Upper lobe of left lung (tissue), 6 donors: ENCODE measurements at places on chromosomes 4 and X. TPM values are rescaled to one million over a fixed set of nuclear protein-coding genes. Genes with fewer than 3 reads are reported as not detected.

Gene UGT2B10
- 0.17 TPM for total RNA-seq

Gene FAM184B
- total RNA-seq, result 1.0 TPM

Gene ADGRL3
- total RNA-seq, result 3.5 TPM

Gene MYOZ2
- not detected for total RNA-seq

Gene TMEM185A
- total RNA-seq, result 9.4 TPM

Gene CT45A5
- not detected for total RNA-seq

Gene NXF3
- total RNA-seq, result 2.6 TPM

Gene AMTN
- total RNA-seq, result not detected

Gene NUDT11
- total RNA-seq, result not detected

Gene ZFP42
- 0.40 TPM for total RNA-seq

Gene PSAPL1
- total RNA-seq, result not detected

Gene MSANTD1
- total RNA-seq, result 2.1 TPM

- peaks cover 81% of the 10 kb centered on the region for H3K36me3 ChIP-seq
- no peak overlapping the region for H3K27ac ChIP-seq
- H3K27me3 ChIP-seq, result no peaks in the 10 kb centered on the region
- no peak overlapping the region for H3K4me3 ChIP-seq
- DNase-seq, result no peak
Observed at GRCh38 chr4:17583941-17584340, 6.9 kb downstream of the LAP3 start.

GRCh38 chr4:95533254-95533653, 15.5 kb downstream of the UNC5C start:
- H3K4me1 ChIP-seq, result no peaks in the 10 kb centered on the region
- no peaks in the 10 kb centered on the region for H3K27me3 ChIP-seq
- no peak overlapping the region for H3K4me3 ChIP-seq

DNA sequence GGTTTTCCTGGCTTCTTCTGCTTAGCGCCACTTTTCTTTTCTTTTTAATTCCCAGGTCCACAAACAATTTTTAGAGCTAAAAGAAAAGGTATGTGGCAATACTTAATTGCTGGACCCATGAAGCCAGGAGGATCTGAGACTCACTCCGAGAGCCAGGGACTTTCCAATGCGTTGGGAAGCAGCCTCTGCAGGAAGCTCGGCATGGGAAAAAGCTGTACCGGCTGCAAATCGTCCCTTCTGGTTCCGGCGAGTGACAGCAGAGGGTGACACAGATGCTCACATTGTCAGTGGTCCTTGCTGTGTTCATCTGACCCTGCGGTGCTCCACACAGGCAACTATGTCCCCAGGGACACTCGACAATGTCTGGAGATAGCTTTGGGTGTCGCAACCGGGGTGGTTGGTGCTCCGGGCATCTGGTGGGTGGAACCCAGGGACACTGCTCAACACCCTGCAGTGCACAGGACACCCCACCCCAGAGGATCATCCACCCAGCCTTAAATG, 164.0 kb downstream of the PRKX start:
- no peaks in the 10 kb centered on the region for H3K27me3 ChIP-seq
- DNase-seq, result no peak
- H3K36me3 ChIP-seq, result no peaks in the 10 kb centered on the region

GRCh38 chr4:185849664-185850550, 37.9 kb upstream of the SORBS2 start:
- no peak overlapping the region for H3K27ac ChIP-seq
- no peak overlapping the region for H3K4me3 ChIP-seq
- no peaks in the 10 kb centered on the region for H3K36me3 ChIP-seq

DNA sequence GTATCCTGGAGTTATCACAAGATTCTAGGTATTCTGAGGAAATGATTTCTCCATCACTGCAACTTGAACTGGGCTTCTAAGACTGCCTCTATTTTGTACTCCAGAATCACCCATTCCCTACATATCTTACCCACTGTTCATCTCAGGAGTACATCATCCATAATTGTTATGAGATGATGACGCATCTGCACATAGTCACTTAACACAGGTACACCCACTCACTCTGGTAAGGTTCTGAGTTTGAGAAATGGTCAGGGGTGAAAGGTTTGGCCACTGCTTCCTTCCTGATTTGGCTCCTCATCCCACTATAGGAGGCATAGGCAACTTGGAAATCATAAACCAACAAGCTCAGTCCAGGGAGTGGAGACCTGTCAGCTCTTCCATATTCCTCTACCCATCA, 143.9 kb downstream of the GLRA2 start:
- no peaks in the 10 kb centered on the region for H3K36me3 ChIP-seq
- DNase-seq, result no peak
- H3K4me1 ChIP-seq, result no peaks in the 10 kb centered on the region
- no peak overlapping the region for H3K4me3 ChIP-seq

DNA sequence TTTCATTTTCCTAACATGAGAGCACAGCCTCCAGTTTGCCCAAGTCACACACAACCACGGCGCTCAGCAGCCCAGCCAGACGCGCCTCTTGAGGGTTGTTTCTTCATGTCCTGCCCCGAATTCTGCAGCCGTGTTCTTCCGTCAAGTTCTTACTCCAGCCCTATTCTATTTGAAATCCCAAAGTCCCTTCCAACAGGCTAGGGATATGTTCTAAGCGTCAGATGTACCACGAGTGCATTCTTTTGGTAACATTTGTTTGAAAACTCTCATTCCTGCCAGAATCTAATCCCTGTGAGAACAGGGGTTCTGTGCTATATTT, 23.1 kb downstream of the ACSL1 start:
- no peak for DNase-seq
- peak overlapping the region; percentile 25 for H3K4me3 ChIP-seq
- no peak overlapping the region for H3K27ac ChIP-seq
- peaks cover 5% of the 10 kb centered on the region for H3K4me1 ChIP-seq
- no peaks in the 10 kb centered on the region for H3K36me3 ChIP-seq

GRCh38 chr4:25797136-25797535, 65.7 kb downstream of the SEL1L3 start:
- peaks cover 42% of the 10 kb centered on the region for H3K36me3 ChIP-seq
- no peak for DNase-seq
- H3K27me3 ChIP-seq, result no peaks in the 10 kb centered on the region
- no peak overlapping the region for H3K4me3 ChIP-seq
- H3K4me1 ChIP-seq, result no peaks in the 10 kb centered on the region

- no peaks in the 10 kb centered on the region for H3K4me1 ChIP-seq
- H3K27ac ChIP-seq, result no peak overlapping the region
- no peak for DNase-seq
Observed at GRCh38 chrX:69374569-69374968, 129.6 kb upstream of the NALF2 start.

GRCh38 chrX:80602036-80602860, 182.0 kb downstream of the TENT5D start:
- no peaks in the 10 kb centered on the region for H3K27me3 ChIP-seq
- DNase-seq, result no peak
- no peaks in the 10 kb centered on the region for H3K36me3 ChIP-seq

GRCh38 chrX:150155436-150156035, 207.6 kb upstream of the MAMLD1 start:
- H3K36me3 ChIP-seq, result no peaks in the 10 kb centered on the region
- H3K27ac ChIP-seq, result no peak overlapping the region
- no peak overlapping the region for H3K4me3 ChIP-seq
- no peaks in the 10 kb centered on the region for H3K4me1 ChIP-seq
- DNase-seq, result no peak
- H3K27me3 ChIP-seq, result no peaks in the 10 kb centered on the region

GRCh38 chr4:40875507-40876150, 125.9 kb downstream of the NSUN7 start:
- H3K27ac ChIP-seq, result no peak overlapping the region
- no peaks in the 10 kb centered on the region for H3K4me1 ChIP-seq
- no peak for DNase-seq

DNA sequence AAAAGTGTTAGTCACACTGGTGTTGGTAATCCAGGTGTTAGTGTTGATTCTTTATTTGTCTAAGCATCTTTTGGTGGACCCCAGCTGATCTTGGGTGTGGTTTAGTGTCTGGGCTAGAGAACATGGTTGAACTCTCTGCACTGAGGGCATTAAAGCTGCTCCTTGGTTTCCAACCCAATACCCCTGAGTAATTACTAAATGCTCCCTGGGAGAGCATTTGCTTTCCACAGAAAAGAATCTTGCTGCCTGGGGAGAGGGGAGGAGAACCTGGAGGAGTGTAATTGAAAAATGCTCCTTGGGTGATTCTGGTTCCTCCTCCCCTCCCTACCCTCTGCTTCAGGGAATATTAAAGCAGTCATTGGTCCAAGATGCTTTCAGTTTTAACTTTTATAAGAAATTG, 3.1 kb downstream of the GUCY1B1 start:
- H3K27ac ChIP-seq, result no peak overlapping the region
- no peak overlapping the region for H3K4me3 ChIP-seq
- peaks cover 6% of the 10 kb centered on the region for H3K4me1 ChIP-seq
- no peaks in the 10 kb centered on the region for H3K36me3 ChIP-seq

DNA sequence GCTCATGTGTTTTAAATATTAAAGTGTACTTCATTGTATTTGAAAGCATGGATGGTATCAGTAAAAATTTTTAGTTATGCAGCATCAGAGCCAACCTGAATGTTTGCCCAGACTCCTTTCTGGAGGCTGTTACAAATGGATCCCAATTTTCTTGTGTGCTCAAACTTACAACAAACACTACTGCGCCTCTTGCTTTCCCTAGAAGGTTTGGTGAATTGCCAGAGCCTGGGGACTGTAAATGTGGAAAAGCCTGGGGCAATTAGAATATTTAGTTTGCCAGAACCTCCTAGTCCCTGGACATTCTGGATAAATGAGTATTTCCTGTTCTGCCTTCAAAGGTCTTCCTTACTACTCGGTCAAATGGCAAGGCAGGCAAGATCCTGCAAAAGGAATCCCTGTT, 4.8 kb downstream of the CAPN6 start:
- H3K27ac ChIP-seq, result no peak overlapping the region
- no peak overlapping the region for H3K4me3 ChIP-seq
- no peaks in the 10 kb centered on the region for H3K27me3 ChIP-seq

DNA sequence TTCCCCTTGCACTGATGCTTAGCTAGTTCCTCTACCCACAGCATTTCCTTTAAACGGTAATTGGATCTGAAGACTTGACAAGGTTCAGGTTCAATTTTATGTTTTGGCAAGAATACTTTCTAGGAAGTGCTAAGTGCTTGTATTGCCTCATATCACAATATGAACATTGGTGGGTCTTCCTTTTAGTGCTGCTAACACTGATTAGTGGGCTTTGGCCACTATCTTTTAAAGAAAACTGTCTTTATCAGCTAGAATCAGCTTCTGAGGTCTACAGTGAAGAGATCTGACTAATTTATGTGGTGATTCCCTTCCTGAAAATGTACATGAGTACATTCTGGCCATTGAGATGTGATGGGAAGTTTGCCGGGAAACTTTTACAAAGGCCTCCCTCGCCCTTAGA, 316.7 kb upstream of the KLF3 start:
- DNase-seq, result no peak
- H3K27me3 ChIP-seq, result no peaks in the 10 kb centered on the region
- no peak overlapping the region for H3K4me3 ChIP-seq
- H3K27ac ChIP-seq, result no peak overlapping the region
- H3K36me3 ChIP-seq, result no peaks in the 10 kb centered on the region

GRCh38 chrX:23292354-23292987, 42.2 kb upstream of the PTCHD1 start:
- no peak overlapping the region for H3K4me3 ChIP-seq
- DNase-seq, result no peak
- no peaks in the 10 kb centered on the region for H3K4me1 ChIP-seq
- H3K36me3 ChIP-seq, result no peaks in the 10 kb centered on the region

DNA sequence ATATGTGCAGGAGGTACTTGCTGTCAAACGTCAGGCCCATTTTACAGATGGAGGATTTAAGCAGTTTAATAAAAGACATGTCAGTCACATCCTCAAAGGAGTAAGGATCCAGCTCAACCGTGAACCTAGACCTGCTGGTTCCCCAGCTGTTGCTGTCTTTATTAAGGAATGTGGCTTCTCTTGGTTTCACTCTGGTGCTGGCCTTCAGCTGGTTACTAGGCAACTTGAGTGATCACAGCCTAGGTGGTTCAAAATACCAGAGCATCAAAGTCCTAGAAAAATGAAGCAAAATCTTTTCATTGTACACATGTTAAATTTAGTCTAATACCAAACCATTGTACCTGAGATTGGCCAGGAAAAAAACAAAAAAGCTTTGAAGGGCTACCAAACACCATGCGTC, 32.7 kb upstream of the GLRA2 start:
- H3K4me1 ChIP-seq, result no peaks in the 10 kb centered on the region
- DNase-seq, result no peak
- no peaks in the 10 kb centered on the region for H3K27me3 ChIP-seq

DNA sequence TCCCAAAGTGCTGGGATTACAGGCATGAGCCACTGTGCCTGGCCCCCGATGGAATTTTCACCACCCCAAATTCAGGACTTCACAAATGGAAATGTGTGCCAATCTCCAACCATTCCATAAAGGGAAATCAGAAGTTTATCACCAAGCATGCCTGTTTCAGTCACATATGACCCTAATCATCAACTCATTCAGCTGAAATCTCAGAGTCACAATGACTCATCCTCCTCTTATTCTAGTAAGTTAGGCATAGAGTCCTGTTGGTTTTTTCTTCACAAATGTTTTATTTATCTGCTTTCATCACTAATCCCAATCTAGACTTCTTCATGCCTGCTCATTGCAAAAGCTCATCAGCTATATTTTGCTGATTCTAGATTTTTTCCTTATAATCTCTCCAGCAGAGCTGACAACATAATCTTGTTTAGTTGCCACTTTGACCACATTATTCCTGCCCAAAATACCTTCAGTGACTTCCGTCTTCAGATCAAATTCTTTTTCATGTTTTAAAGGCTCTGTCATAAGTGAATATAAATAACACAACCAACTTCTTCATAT, 83.3 kb downstream of the SLC7A11 start:
- H3K27ac ChIP-seq, result no peak overlapping the region
- DNase-seq, result no peak

- H3K27ac ChIP-seq, result peak overlapping the region; percentile 58
- peak overlapping the region; percentile 24 for H3K4me3 ChIP-seq
- peaks cover 37% of the 10 kb centered on the region for H3K4me1 ChIP-seq
- H3K27me3 ChIP-seq, result no peaks in the 10 kb centered on the region
- DNase-seq, result no peak
Observed at GRCh38 chr4:140720387-140721304, 35.5 kb downstream of the TBC1D9 start.

- no peak overlapping the region for H3K4me3 ChIP-seq
- H3K36me3 ChIP-seq, result no peaks in the 10 kb centered on the region
- H3K4me1 ChIP-seq, result no peaks in the 10 kb centered on the region
- H3K27ac ChIP-seq, result no peak overlapping the region
Observed at GRCh38 chrX:121902463-121902862, 855.1 kb downstream of the GLUD2 start.

DNA sequence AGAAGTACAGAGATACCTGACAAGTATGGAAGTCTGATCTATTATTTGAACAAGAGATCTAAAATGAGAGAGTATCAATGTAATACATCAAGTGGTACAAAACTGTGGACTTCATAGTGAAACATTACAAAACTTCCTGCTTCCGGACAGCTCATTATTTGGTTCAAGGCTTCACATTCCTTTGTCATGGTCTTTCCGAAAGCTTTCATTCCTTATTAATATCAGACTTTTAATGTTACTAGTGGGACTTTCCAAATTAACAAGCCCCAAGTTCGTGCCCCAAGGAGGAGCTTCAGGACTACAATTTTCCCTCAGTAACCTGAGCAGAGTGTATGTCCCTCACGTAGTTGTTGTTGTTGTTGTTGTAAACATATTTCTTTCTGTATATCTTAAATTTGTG, 1.2 kb downstream of the CHIC2 start:
- peak overlapping the region; percentile 97 for H3K27ac ChIP-seq
- no peak for DNase-seq
- no peaks in the 10 kb centered on the region for H3K27me3 ChIP-seq
- peak overlapping the region; percentile 95 for H3K4me3 ChIP-seq

- no peak for DNase-seq
- no peaks in the 10 kb centered on the region for H3K4me1 ChIP-seq
- no peak overlapping the region for H3K4me3 ChIP-seq
Observed at GRCh38 chrX:19564606-19565005, 49.3 kb upstream of the MAP3K15 start.

- no peak for DNase-seq
- H3K27ac ChIP-seq, result no peak overlapping the region
- no peaks in the 10 kb centered on the region for H3K4me1 ChIP-seq
- no peaks in the 10 kb centered on the region for H3K36me3 ChIP-seq
Observed at GRCh38 chr4:142535009-142535408, 311.1 kb downstream of the INPP4B start.
